ENCODE measurements at places on chromosomes 12 and 14.

GRCh38 chr12:112870267-112870980 is 36.3 kb upstream of the OAS1 start:
- no peak for DNase-seq

GRCh38 chr14:52253503-52253902 is 14.0 kb upstream of the PTGDR start:
- DNase-seq = no peak

GRCh38 chr14:68794851-68795596 is 2.2 kb upstream of the ZFP36L1 start:
- no peak for DNase-seq

- DNase-seq = no peak
Observed at GRCh38 chr12:68910128-68910527, 22.8 kb downstream of the CPM start.

DNA sequence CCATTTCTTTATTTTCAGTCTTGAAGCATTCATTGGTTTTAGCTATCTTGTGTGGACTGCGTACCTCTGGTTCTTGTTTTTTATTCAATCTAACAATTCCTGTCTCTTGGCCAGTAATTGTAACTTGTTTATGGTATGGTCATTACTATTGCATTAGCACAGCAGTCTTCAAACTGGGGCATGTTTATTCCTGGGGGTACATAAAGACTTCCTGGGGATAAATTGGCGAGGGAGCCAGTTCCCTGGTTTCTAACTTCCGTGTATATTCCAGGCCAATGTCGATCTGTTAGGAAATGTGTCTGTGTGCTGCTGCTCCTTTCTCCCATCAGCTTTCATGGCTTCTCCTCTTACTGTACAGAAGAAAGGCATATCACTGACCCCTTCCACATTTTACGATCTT is 13.7 kb upstream of the EVL start:
- no peak for DNase-seq

DNA sequence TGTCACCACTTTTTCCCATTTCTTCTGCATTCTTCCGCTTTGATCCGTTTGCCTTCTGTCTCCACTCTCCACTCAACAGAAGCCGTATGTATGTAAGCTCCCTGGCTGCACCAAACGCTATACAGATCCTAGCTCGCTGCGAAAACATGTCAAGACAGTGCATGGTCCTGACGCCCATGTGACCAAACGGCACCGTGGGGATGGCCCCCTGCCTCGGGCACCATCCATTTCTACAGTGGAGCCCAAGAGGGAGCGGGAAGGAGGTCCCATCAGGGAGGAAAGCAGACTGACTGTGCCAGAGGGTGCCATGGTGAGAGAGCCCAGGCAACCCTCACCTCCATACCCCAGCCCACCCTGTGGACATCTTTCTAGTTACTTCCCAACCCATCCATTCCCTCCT is 8.3 kb downstream of the GLI1 start:
- DNase-seq = no peak

DNA sequence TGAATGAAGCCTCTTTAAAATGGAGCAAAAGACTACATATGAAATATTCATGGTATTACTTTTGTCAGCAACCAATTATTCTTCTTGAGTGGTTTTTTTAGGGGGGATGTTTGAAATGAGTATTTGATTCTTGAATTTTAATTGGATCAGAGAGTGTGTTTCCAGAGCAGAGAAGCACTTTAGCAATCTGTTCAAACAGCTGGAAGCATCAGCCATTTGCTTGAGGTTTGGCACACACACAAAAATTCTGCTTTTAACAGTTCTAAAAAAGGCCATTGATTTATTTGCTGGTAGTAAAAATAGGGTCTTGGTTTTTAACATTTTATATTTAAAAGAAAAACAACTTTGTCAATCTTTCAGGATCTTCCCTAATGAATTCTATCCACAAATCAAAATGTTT is 292.7 kb downstream of the LRFN5 start:
- DNase-seq = no peak

- DNase-seq = no peak
Observed at GRCh38 chr14:67140556-67140955, 48.7 kb upstream of the GARIN2 start.
